ENCODE measurements at places on chromosomes 3 and 15.

GRCh38 chr3:179972881-179973423 is 63.8 kb downstream of the PEX5L start:
- DNase-seq, result no peak

DNA sequence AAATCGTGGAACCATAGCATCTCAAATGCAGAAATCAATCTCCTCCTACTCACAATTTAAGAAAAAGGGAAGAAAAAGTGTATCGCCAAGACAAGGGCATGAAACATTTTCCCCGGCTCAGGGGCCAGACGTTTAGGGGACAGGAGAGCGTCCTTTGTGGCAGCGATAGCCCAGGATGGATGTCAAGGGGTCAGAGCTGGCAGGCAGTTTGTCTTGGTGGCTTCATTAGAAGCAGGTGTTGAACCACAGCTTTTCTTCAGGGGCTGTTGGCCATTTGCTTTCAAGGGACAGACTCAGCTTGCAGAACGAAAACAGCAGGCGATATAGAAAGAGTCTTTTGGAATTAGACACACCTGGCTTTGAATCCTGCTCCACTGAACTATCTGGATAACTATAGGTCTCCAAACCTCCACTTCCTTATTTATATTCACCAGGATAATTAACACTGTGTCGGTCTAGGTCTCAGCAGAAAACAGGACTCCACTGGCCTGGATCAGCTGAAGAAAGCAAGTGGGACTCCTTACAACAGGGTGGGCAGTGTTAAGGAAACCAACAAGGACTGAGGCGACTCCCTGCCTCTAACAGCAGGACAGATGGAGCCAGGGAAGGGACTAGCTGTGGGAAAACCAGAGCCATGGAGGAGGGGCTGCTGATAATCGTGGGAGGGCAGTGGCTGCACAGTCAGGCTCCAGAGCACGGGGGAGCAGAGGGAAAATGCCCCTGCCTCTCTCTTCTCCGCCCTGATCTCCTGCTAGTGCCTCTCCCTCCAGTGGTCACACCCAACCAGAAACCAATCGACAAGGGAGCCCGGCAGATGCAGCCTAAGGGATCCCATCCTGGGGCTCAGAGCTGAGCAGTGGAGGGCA is 123.6 kb downstream of the LIPC start:
- no peak for DNase-seq

GRCh38 chr15:38684440-38685010 is 119.9 kb upstream of the RASGRP1 start:
- DNase-seq, result no peak

DNA sequence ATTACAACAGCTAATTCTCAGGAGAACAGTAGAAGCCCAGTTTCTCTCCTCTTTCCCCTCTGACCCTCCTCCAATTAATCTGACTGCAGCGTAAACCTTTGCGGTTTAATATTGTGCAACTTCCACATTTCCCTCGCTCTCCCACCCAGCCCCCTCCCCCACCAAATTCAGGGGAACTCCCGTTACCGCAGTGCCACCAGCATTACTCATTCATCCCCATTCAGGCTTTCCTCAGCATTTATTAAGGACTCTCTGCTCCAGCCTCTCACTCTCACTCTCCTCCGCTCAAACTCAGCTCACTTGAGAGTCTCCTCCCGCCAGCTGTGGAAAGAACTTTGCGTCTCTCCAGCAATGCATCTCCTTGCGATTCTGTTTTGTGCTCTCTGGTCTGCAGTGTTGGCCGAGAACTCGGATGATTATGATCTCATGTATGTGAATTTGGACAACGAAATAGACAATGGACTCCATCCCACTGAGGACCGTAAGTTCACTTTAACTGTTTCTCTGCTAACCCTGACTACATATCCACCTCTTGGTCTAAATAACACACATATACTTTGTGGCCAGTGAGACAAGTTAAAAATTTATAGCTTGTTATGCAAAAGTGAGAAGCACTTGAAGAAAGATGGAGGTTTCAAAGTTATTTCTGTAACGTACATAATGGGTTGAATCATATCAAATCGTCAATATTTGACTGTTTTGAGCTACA is at the start of gene PTX3:
Gene PTX3 (plus strand): TSS at position 268 of the 709 bp plus-strand sequence. CDS start 84 bp downstream, at position 352.
- no peak for DNase-seq

DNA sequence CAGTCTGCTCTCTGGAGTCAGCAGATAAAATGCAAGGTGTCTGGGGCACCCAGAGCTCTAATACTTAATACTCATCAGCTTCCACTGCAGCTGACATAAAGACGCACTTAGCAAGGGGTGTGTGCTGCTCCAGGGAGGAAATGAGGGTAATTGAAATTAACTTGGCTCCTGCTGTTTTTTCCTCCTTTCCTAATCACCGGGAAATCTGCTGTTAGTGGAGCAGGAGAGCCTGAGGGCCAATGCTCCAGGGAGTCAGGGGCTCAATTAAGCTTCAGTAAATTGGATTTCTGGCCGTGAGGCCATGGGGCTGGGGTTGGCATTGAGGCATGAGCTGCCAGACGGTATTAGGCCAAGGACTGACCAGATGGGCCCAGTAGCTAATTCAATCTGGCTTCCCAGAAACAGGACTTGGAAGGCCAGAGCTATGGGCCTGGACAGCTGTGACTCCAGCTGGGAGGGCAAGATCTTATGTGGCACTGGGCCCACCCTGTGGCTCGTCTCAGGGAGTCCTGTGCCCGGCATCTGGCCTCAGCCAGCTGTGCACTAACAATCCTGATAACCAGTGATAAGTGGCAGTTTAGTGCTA is 30.7 kb upstream of the CHRNB4 start:
- DNase-seq, result no peak

- DNase-seq, result no peak
Measured at GRCh38 chr15:69855258-69856000, 242.3 kb downstream of the TLE3 start.

DNA sequence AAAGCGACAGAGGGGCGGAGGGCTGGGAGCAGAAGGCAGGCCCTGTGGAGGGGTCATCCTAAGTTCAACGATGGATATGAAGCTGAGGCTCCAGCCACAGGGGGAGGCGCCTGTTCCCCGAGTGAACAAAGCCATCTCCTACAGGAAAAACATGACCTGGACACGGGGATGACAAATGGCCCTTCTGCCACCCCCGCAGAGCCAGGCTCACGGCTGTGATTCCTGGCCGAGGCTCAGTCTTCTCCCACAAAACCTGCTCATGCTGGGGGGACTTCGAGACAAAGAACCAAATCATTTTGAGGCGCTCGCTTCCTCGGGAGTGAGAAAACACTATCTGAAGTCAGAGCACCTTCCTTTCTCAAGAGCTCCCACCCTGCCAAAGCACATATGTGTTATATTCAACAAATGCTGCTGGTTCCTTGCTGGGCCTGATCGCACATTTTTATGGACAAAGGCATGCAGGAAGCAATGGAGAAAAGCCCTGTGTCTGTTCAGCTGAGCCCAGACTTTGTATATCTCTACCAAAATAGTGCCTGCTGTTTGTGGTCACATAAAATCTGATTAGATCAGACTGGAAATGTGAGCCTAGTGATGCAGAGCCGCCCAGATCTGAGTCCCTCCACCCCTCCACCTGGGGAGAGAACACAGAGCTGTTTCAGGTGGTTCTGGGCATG is 5.6 kb downstream of the RBP1 start:
- no peak for DNase-seq

DNA sequence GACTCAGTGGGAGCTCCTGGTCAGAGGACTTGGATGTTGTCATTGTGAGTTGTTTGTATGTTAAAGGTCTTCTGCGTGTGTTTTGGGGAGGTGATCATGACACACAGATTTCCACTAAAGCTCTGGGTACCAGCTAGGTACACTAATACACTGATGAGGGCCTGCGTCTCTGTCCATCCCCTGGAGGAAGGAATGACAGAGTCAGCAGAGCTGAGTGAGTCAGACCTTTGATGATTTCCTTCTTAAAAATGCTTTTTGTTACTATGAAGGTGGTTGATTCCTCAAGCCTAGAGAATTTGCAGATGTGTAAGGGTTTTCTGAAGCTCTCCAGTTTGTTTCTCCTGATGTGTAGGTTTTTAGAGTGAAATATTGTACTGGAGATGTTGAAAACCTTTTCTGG is 424.1 kb upstream of the TPM1 start:
- DNase-seq, result no peak

All from activated gamma-delta T cell treated with anti-CD3 and anti-CD28 coated beads, Interleukin-2, amount 50 U/mL, for 16 hours (primary cell).